ENCODE measurements at places on chromosomes 3 and 15. TPM values are rescaled to one million over a fixed set of nuclear protein-coding genes. Genes with fewer than 3 reads are reported as not detected.

B3GALNT1 gene
- 5.4 TPM for total RNA-seq

UBAP1L gene
- 1.6 TPM for total RNA-seq

MYRIP gene
- total RNA-seq = 2.4 TPM

RETNLB gene
- not detected for total RNA-seq

C2CD4B gene
- total RNA-seq = 0.15 TPM

GRK7 gene
- not detected for total RNA-seq

CLDN1 gene
- total RNA-seq = 34.8 TPM

OIP5 gene
- total RNA-seq = 11.8 TPM

CCDC39 gene
- not detected for total RNA-seq

PRR20G gene
- not detected for total RNA-seq

ZBTB20 gene
- total RNA-seq = 4.1 TPM

SV2B gene
- total RNA-seq = not detected

AHSG gene
- total RNA-seq = not detected

KIF15 gene
- total RNA-seq = 3.6 TPM

CRYGS gene
- 1.3 TPM for total RNA-seq

PIERCE2 gene
- total RNA-seq = not detected

ARID3B gene
- total RNA-seq = 5.3 TPM

BCHE gene
- 0.27 TPM for total RNA-seq

CCDC14 gene
- 27.4 TPM for total RNA-seq

DHX30 gene
- total RNA-seq = 63.5 TPM

CADM2 gene
- total RNA-seq = 0.08 TPM

NR2E3 gene
- total RNA-seq = 0.13 TPM

LTF gene
- 1.9 TPM for total RNA-seq

All from esophagus squamous epithelium (tissue), 5 donors.